Mesenchymal stem cell (in vitro differentiated cells and primary cell): ENCODE measurements at places on chromosomes 5 and 9.

DNA sequence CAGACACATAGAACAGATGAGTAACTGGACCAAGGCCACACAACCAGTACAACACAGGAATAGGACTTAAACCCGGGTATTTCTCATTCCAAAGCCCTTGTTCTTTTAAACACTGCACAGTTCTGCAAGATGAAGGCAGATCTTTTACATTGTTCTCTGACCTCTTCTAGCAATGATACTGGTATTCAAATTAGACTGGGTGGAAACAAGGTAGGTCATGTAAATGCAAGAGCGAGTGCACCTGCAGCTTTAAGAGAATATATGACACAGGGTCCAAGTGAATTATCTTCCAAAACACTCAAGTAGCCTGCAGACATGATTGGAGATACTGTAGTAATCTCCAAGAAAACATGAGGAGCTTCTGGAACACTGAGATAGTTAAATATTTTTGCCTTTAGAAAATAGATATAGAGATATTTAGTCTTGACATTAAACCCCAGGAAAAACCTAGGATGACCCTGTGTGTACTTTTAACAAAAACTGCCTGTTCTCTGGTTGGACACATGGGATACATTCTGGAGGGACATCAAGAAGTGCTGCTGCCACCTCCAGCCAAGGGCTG is 130.6 kb upstream of the EPB41L4A start:
- no peak for DNase-seq

DNA sequence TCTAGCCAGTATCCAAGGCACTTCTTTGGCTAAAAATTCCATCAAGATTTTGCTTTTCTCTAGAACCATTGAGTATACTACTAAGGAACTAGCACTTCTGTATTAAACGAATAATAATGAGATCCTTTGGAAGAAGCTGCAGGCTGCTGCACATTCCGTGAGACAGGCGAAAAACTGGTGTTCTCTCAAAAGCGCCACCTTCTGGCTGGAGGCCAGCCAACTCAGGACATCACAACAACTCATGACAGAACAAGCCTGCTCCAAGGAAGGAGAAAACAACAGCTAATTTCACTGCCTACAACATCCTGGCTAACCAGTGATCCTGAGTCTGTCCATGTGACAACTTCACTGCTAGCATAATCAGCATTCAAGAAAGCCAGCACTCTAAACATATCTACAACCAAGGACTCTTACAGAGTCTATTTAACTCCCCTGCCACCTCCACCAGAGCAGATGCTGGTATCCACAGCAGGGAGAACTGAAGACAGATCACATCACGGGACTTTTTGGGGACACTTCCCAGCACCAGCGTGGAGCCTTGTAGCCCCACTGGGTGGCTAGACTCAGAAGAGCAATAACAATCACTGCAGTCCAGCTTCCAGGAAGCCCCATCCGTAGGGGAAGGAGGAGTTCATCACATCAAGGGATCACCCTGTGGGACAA is 150.5 kb downstream of the YTHDC2 start:
- peak; percentile 54 for DNase-seq

GRCh38 chr9:11352612-11353011 is 739.8 kb upstream of the PTPRD start:
- DNase-seq, result no peak

- DNase-seq, result no peak
These were observed 32.9 kb downstream of the DCAF12 start for GRCh38 chr9:34093578-34093977.

DNA sequence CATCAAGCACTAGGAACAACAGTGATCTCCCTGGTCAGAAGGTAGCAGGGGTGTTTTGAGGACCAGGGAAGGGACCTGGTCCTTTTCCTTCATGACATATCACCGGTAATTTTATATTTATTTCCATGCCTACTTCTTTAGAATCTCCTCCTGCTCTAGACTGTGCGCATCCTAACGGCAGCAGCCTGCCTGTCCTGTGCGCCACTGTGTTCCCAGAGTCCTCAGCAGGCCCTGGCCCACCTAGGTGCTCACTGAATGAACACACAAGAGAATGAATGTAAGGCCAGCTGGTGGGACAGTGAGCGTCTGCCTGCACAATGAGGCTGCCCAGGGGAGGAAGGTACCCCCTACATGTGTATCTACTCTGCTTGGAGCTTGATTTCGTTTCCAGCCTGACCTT is 51.5 kb downstream of the C5orf15 start:
- DNase-seq, result no peak

- DNase-seq, result peak; percentile 41
These were observed 1.0 kb downstream of the SMIM3 start for GRCh38 chr5:150779397-150780186.
